Cortex of kidney (tissue), 1 donor: ENCODE measurements at places on chromosomes 7 and 10.

- DNase-seq: no peak
Observed at GRCh38 chr7:2309889-2310331, 4.3 kb downstream of the SNX8 start.

DNA sequence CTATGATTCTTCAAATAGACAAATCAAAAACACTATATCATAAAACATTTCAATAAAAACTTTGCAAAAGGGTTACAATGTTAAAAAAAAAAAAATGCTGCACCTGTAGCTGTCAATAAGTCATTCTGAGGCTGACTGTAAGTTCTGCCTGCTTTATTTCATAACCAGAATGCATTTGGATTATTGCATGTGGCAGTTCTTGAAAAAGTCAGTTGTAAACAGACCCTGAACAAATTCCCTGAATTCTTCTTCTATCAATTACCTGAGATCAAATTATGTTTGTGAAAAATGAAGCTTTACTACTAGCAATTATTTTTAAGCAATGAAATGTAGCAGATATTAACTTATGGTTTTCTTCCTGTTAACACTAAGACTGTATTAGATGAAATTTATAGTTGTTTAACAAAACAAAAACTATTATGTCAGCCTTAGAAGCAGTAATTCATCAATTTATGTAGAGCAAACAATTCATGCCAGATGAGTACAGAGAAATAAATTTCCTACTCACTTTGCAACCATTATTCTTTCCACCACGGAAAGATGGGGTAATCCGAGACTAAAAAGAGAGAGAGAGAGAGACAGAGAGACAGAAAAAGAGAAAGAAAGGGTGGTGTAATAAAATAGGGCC is 107.8 kb downstream of the SFMBT2 start:
- no peak for DNase-seq

DNA sequence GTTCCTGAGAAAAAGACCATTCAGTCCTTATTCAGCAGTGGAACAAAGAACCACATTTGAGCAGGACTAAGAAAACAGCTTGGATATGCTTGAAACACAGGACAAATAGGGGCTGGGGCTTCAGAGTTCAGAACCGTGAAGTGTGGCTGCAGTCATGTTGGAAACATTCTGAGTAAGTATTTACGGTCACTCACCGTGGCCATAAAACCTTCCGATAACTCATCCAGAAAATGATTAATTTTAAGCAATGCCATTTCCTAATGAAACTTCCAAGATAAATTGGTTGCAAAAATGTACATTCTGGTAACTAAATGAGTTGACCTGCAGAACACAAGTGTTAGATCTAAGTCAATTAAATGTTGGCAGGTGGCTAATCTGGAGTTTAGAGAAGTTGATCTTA is 279.2 kb downstream of the CXCL12 start:
- no peak for DNase-seq

DNA sequence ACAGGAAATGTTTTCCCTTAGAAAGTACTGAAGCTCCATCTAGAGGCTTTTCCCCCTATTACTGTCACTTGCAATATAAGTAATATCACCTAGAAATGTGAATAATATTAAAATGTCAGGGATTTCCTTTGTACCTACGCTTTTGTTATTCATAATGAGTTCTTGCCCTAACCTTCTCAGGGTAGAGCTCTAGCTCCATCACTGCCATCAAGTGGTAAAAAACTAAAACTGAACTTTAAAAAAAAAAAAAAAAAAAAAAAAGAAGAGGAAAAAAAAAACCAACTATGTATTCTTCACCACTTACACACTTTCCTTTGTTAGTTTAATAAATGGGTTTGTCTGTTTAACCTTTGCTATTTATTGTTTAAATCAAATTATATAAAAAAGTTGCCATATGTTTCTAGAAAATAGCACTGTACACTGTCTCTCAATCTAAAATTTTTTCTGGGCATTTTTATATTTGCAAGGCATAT is 49.9 kb downstream of the DNAJC1 start:
- no peak for DNase-seq

DNA sequence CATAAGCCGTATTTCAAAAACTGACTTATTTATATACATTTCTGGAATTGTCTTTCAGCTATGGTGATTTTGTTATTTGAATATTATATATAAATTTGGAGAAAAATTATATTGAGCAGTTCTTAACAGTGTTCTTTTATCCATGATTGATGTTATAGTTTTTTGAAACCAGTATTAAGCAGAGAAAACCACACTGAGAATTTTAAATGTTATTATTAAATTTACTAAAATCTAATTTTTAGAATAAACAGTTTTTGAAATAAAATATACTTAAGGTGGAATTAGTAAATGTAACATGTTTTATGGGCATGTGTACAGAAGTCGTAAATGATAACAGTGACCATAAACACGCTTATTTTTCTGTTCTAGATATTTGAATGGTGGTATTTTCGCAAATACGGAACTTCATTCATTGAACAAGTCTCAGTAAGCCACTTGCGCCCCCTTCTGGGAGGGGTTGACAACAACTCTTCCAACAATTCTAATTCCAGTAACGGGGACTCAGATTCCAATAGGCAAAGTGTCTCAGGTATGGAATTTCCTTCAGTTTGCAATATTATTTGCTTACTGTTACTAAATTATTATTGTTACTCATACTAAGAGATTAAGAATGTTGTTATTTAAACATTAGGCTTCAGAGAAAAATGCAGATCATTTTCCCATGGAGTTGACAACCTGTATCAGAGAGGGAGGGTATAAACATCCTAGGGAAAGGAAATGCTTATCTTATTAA is 166.1 kb downstream of the ST7 start:
- no peak for DNase-seq

- DNase-seq: no peak
Observed at GRCh38 chr7:31000161-31000693, 36.5 kb downstream of the GHRHR start.

DNA sequence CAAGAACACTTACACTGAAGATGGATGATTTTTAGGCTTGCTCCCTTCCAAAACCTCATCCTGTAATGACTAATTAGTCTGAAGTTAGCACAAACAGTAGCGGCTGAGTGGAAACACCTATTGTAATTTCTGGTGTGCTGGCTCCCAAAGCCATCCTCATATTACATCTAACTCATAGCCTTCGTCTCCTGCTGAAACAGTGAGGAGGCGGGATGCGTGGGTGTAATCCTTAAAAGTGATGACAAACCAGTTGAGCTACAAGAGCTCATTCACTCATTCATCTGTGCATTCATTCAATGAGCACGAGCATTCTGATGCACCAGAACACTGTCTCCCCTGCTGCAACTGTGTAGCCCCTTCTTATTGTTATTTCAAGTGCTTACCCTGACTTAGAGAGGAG is 235.3 kb downstream of the CALN1 start:
- DNase-seq: no peak

- DNase-seq: no peak
Observed at GRCh38 chr10:113385021-113385999, 167.5 kb upstream of the HABP2 start.

DNA sequence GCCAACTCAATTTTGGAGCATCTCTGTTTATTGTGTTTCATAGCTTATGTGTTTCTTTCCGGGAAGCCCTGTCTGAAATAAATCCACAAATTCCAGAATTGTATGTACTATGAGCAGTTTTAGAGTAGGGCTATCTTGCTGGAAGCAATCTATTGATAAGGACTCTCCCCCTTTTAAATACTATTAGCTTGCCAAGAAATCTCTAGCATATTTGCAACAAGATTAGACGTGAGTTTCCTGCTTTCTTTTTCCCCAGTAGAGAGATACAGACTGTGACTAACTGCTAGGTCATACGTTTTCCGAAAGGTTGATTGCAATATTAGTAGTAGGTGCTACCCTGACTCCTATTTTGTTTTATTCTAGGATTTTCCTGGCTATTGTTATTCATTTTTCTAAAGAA is 277.0 kb downstream of the MALRD1 start:
- DNase-seq: no peak

DNA sequence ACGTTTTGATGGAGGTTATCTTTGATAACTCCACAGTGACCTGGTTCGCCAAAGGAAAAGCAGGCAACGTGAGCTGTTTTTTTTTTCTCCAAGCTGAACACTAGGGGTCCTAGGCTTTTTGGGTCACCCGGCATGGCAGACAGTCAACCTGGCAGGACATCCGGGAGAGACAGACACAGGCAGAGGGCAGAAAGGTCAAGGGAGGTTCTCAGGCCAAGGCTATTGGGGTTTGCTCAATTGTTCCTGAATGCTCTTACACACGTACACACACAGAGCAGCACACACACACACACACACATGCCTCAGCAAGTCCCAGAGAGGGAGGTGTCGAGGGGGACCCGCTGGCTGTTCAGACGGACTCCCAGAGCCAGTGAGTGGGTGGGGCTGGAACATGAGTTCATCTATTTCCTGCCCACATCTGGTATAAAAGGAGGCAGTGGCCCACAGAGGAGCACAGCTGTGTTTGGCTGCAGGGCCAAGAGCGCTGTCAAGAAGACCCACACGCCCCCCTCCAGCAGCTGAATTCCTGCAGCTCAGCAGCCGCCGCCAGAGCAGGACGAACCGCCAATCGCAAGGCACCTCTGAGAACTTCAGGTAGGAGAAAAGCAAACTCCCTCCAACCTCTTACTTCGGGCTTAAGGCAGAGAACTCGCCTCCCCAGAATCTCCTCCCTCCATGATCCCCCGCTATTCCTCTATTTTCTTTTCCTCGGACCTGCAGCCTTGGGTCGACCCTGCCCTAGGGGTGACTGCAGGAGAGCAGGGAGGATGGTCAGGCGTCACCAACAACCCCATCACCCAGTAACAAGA is at the start of gene SERPINE1:
Gene SERPINE1, plus strand, starts transcription at position 454 of the 809 bp plus-strand sequence. CDS start 1,290 bp downstream, outside the sequence.
- no peak for DNase-seq

DNA sequence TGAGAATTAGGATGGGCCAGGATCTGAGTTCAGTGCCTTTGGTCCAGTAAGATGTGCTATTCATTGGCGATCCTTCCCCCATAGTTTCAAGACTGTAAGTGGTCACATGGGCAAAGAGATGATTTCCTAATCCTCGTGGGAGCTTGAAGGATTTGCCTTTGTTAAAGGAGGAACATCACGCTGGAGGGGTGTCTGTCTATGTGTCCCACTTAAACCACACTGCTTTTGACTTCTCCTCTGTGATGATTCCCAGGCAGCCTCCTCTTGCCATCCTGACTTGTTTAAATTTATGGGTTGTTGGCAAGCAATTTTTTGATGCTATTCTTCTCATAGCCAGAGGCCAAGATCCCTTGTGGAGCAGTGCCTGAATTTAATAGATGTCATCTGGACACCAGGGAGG is 154.0 kb downstream of the TCF7L2 start:
- no peak for DNase-seq

DNA sequence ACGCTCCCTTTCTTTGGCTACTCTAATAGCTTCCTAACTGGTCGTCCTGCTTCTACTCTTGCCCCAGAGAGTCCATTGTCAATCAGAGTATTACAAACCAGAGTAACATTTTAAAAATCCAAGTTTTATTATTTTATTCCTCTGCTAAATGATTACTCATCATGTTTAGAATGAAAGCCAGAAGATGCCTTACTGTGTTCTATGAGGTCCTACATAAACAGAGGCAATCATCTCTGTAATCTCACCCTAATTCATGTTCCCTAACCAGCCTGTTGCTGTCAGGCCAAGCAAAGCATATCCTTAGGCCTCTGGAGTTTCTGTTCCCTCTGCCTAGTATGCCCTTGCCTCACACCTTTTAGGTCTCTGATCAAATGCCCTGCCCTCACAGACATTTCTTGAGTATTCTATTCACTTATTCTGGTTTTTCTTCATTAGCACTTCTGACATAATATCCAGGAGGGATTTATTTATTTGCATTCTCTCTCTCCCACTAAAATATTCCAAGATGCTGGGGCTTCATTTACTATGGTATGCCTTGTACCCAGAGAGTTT is 497.5 kb downstream of the PHTF2 start:
- DNase-seq: no peak

GRCh38 chr7:18469316-18469715 is 26.2 kb upstream of the HDAC9 start:
- no peak for DNase-seq

DNA sequence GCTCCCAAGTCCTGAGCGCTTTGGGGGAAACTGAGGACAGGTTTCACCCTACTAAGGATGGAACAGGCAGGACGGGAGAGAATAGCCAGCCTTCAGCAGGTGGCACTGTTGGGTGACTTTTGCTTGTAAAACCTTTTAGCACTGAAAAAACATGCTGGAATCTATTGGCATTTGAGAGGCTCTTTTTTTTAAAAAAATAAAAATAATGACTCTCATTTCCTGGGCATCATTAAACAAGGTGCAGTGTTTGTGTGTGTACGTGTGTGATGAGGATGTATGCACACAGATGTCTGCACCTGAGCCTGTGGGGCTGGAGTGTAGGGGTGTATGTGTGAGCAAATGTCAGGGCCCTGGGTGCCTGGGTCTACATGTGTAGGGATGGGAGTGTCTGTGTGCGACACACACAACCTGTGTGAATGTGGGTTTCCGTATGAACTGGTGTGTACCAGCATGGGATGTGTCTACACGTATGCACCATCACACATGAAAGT is 177.9 kb downstream of the RPS24 start:
- no peak for DNase-seq

DNA sequence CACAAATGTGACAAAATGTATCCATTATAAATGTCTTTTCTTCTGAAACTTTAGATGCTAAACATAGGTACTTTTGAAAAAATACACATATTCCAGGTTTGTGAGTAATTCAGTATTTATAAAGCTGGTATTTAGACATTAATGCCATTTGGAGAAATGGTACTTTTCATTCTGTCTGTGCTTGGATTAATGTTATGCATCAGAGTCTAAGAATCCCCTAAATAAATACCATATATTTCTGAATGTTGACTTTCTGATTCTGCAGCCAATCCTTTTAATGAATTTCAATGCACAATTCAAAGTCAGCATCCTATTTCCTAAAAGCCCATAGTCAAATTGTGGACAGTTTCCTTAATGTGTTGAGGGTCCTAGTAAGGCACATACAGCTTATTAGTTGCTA is 145.0 kb downstream of the DKK1 start:
- DNase-seq: no peak

- DNase-seq: no peak
Observed at GRCh38 chr7:102089175-102090098, 197.2 kb upstream of the SH2B2 start.
